ENCODE measurements at places on chromosomes 1 and 21.
A peak's percentile ranks its signal among the peaks of the same experiment; 100 is the strongest.

DNA sequence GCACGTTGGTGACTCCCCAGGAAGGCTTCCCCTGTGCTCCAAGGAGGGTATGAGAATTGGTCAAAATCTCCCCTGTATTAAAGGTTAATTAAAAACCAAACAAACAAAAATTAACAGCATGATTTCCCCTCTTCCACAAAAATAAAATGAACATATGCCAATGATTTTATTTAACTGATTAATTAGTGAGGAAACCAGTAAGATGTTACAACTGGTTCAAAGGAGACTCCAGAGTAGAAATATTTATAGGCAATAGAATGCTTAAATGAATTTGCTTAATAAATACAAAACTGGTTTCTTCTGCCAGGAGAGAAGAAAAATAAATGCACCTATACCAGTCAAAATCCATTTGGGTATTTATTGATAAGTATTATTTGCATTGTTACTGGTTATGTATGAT lies 249.5 kb upstream of the DEPDC1 start:
- DNase-seq = no peak

DNA sequence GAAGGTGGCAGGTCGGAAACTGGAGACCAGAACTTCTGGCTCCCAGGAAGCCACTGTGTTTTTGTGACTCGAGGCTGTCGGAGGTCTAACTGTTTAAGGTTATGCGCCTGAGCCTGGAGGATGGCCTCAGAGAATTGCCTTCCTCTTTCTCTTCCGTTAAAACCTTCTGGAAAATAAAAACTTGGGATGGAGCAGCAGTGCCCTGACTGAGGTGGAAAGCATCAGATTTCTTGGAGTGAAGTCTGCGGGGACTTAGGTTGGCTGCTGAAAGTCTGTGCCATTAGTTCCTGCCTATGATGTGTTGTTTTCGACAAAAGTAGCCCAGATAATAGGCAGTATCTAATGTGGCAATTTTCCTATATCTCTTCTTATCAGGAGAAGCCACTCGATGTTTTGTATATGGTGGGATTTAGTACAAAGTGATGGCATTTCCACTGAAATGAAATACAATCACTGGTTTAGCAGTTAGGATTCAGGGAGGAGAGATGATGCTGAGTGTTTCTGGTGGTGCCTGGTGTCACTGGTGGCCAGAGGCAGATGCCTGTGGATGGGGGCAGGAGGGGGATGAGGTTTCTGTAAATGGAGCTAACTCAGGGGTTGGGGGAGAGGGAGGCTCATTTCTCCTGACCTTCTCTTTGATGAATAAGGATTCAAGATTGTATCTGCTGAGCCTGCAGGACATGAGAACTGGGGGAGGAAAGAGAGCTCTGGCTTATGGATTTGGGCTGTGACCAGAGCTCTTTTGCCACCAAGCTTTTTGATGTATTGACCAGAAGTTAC lies 150.8 kb downstream of the CAMTA1 start:
- no peak for DNase-seq

DNA sequence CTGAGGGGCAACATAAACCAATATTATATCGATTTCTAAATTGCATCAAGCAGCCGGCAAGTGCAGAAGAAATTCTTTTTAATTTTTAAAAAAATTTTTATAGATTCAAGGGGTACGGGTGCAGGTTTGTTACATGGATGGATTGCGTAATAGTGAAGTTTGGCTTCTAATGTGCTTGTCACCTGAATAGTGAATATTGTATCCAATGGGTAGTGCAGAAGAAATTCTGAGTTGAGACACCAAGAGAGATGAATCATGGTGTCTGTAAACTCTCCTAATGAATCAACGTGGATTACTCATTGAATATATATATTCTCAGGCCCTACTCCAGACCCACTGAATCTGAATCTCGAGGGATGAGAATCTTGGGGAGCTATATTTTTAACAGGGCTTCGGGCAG lies 253.7 kb upstream of the FOXD3 start:
- no peak for DNase-seq

DNA sequence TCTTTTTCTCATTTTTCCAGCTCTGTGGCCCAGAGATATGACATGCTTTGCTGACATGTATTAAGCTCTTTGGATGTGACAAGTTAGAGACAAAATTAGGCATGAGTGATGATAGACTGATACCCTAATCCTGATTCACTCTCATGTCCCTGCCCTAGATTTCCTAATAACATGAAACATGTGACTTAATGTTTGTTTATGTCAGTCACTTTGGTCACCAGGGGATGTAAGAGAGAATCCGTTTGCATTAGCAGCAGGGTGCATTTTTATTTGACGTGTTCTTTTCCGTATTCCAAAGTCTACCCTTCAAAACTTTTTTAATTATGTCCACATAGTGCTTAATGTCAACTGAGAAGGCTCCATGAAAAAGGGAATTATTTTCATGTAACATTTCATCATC lies 192.4 kb downstream of the HMCN1 start:
- peak; percentile 57 for DNase-seq

GRCh38 chr1:96964761-96965160 lies 243.2 kb downstream of the PTBP2 start:
- DNase-seq = no peak

DNA sequence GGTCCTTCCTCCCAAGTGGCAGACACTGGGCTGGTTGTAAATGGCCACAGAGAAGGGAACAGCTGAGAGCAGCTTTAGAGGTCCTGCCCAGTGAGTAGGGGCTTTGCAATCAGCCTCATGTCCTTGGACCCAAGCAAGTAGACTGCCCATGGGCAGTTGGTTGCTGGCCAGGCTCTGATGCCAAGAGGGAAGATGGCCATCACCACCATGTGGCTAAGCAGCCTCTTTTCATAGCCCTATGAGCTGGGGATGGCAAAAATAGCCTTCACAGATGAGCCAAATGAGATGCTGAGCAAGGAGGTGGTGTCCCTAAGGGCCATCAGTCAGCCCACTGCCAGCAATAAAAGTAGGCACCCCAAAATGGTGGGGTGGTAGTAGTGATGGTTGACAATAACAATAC lies 3.2 kb downstream of the DISP3 start:
- no peak for DNase-seq

- DNase-seq = peak; percentile 53
These were observed 4.3 kb downstream of the TRABD2B start for GRCh38 chr1:47992720-47993415.

- DNase-seq = peak; percentile 43
These were observed 241.8 kb upstream of the IRF2BP2 start for GRCh38 chr1:234851450-234852438.

GRCh38 chr1:36909946-36910725 lies 124.2 kb downstream of the GRIK3 start:
- DNase-seq = no peak

GRCh38 chr1:94981575-94981973 lies 54.7 kb upstream of the CNN3 start:
- DNase-seq = no peak

GRCh38 chr1:116380499-116381242 lies 7.6 kb downstream of the ATP1A1 start:
- DNase-seq = no peak

- peak; percentile 18 for DNase-seq
These were observed 58.8 kb downstream of the MRPS6 start for GRCh38 chr21:34132202-34132601.

- DNase-seq = no peak
These were observed 27.7 kb upstream of the SLC5A9 start for GRCh38 chr1:48194801-48195200.

- DNase-seq = peak; percentile 42
These were observed 44.0 kb downstream of the NTNG1 start for GRCh38 chr1:107184888-107185287.

DNA sequence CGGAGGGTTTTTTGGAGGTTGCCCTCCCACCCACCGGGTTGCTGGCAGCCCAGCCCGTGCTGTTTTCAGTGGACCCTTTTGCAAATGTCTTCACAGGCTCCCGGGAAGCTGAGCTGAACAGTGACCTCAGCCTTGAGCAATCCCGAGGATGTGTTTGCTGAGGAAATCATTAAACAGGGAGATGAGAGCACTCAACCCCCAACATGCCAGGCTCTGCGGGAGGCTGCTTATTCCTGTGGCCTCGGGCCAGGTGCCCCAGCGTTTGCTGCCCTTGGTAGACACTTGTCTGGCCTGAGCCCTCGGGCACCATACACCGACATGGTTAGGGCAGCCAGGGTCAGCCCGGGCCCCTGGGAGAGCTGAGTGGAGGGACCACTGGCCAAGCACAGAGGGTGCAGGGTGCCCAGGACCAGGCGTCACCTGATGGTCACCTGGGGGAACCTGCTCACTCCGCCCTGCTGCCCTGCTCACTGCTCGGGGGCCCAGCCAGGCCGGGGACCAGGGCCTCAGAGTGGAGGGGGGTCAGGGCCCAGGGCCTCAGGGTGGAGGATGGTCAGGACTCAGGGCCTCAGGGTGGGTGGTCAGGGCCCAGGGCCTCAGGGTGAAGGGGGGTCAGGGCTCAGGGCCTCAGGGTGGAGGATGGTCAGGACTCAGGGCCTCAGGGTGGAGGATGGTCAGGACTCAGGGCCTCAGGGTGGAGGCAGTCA lies 42.5 kb upstream of the POFUT2 start:
- DNase-seq = peak; percentile 97

- no peak for DNase-seq
These were observed 41.6 kb upstream of the LRIG2 start for GRCh38 chr1:113031171-113031933.

DNA sequence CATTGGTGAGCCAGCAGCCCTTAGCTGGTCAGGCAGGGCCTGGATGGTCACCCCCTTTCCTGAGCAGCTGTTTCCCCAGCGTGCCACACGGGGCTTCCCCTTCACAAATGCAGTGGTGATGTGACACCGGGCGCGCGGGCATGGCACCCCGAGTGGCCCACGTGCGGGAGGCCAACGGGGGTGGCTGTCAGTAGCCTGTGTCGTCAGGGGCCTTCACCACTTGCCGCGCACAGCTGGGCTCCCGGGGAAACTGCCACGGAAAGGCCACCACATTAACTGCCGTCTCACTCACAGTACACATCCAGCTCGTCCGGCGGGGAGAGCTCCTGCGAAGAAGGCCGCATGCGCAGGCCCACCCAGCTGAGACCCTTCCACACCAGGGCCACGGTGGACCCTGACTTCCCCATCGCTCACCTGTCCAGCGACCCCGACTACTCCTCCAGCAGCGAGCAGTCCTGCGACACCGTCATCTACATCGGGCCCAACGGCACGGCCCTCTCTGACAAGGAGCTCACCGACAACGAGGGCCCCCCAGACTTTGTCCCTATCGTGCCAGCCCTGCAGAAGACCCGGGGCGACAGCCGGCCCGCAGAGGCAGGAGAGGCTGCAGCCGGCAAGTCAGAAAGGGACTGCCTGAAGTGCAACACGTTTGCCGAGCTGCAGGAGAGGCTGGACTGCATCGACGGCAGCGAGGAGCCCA lies 530.5 kb downstream of the KIF26B start:
- DNase-seq = no peak

GRCh38 chr1:52334906-52335528 lies 31.0 kb downstream of the CC2D1B start:
- DNase-seq = no peak

- DNase-seq = no peak
These were observed 145.8 kb upstream of the ZNF648 start for GRCh38 chr1:182207300-182207699.

DNA sequence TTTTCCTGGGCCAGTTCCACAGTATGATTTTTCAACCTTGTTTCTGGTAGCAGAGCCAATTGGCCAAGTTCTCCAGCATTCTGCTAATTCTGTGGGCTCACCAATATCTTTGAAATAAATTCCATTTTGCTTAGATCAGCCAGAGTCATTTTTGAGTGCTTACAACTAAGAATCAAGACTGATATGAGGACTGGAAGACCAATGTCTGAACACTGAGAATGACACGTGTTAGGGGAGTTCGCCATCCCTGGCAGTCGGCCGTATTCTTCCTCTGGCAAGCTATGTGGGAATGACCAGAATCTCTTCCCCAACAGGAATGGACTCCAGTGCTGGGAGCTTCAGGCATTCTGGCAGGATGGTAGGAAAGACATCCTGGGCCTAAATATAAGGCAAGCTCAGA lies 4.9 kb upstream of the TENT5C start:
- no peak for DNase-seq

DNA sequence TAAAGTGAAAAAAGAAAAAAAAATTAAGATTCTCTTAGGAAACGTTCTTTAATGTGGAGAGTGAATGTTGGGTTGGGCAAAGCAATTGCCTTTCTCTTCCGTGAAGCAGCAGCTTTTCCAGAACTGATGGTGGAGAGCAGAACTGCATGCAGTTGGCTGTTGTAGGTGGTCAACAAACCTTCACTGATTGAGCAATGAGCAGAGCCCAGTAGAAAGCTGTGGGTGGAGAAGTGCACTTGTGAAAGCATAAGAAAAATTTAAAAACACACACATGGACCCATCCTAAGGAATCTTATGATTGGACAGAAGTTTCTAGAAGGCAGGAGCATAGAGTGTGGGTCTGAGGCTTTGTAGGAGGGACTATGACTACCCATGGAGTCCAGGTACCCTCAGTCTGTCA lies 4.5 kb downstream of the PRELP start:
- no peak for DNase-seq
